Fibroblast of pulmonary artery (primary cell): ENCODE measurements at places on chromosomes 6 and 20.

GRCh38 chr6:33738153-33738552, 8.6 kb downstream of the IP6K3 start:
- no peak for DNase-seq

DNA sequence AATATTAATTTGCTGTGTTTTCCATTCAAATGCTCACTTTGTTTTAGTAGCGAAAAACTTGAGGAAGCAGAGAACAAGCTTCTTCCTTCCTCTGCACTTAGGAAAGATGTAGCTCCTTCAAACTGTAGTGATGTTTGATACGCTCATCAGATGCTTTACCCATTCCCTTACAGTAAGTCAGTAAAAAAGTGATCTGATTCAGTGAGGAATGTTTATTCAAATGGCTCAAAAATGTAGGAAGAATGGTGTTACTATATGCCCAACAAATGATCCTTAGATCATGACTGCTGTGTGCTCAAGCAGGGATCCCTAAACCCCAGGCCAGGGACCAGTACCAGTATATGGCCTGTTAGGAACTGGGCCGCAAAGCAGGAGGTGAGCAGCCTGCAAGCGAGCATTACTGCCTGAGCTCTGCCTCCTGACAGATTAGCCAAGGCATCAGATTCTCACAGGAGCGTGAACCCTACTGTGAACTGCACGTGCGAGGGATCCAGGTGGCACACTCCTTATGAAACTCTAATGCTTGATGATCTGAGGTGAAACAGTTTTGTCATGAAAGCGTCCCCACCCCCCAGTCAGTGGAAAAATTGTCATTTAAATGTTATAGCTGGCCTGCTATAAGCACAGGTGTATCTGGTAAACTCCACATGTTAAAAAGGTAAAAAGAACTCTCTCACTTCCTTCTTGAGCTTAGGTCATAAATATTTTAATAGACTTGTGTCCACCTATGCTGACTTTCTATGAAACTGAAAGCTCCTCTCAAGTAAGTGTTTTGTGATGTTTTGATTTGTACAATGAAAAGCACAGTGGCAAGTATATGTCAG, 187.2 kb downstream of the FOXC1 start:
- no peak for DNase-seq

DNA sequence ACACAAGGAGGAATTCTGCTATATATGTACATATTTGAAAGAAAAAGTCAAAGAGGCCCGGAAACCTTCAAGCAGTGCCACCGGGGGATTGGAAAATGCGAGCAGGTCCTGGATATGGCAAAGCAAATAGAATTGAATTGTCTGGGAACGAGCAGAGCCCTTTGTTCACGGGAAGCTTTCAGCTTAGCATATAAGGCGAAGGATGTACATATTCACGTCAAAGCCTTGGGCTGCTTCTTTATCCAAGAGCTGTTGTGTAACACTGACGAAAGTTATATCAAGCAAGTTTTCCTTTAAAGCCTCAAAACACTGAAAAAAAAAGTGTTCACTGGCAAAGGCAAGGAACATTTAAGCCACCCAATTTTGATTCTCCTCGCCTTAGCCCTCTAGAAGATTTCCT, 171.0 kb downstream of the GPX5 start:
- DNase-seq: peak; percentile 38

DNA sequence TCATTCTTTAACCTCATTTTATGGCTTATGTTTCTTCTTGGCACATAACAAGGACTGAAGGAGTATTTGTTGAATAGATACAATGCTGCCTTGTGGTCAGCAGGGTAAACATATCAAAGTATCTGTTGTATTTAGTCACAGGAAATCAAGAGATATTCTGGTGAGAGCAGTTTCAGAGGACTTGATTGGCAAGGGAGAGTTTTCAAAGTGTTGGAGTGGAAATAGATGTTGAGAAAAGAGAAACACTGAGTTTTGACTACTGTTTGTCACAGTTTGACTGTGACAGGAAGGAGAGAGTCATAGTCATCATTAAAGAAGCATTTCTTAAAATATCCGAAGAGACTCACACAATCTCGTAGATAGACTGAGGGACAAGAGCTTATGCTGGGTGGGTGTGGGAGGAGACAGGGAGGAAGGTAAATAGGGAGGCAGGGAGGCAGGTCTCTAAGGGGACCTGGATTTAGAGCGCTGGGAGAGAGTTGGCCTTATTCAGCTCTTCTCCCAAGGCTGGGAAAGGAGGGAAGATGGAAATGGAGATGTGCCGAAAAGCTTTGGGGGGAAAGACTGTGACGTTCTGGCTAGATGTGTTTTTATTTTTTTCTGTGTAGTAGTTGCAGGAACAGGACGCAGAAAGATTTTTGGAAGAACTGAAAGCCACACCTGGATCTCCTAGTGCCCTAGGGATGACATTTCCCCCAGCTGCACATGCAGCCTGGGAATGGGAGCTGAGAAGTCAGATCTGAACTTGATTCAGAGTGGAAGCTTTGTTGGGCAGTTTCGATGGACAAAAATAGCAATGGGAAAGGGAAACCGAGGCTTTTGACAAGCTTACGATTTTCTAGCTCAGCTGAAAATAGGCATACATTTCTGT, 65.0 kb upstream of the IFNGR1 start:
- DNase-seq: no peak

DNA sequence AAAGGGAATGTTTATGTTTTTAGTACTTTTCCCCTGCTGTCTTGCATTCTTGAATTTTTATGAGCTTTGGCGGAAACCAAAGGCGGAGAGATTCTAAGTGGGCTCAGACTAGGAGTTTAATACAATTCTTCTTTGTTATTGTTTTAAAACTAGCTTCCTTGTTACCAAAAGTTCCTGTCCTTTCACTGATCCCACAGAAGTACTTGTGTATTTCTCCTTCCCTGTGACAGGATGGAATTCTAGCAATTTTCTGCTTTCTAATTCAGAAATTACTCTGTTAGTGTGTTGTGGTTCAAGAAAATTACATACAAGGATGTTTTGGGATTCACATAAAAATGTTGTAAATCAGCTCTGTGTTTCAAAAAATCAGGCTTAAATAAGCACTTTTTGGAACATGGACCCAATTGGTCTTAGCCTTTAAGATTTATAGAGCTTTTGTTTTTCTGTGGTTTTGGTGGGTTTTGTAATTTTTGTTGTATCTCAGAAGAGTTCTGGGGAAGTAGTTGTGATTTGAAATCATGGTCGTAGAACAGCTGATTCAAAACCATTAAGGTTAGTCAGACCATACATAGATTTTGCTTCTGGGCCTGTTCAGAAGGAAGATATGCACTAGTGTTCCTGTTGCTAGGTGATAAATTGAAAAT, 17.6 kb upstream of the CTAGE9 start:
- DNase-seq: no peak

DNA sequence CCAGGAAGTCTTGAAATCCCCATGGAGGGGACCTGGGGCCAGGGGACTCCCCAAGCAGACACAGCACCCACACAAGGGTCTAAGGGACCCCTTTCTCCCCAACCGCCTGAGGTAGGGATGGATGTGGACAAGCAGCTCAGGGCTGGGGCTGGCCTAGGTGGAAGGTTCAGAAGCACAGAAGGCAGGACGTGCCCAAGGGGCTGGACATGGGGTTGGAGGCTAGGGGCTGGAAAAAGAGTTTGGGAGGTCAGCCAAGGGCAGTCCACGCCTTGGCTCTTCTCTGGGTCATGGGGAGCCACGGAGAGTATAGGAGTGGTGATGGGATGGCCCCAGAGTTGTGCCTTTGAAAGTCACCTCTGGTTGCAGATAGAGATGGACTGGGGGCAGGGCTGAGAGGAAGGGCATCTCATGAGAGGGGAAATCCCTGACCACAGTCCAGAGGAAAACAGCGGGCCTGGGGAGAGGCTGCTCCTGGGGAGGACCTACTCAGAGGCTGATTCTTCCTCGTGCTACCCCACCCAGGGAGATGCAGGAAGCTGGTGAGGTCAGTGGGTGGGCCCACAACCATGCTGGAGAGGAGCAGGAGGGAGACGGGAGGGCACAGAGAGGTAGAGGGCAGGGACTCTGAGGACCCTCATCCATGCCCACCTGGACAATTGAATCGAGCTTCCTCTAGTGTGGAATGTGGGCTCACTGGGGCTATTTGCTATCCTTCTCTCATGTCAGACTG, 2.5 kb upstream of the HSPA12B start:
- no peak for DNase-seq

- peak; percentile 96 for DNase-seq
Measured at GRCh38 chr6:26240157-26241032, 124.6 kb upstream of the BTN3A2 start.

DNA sequence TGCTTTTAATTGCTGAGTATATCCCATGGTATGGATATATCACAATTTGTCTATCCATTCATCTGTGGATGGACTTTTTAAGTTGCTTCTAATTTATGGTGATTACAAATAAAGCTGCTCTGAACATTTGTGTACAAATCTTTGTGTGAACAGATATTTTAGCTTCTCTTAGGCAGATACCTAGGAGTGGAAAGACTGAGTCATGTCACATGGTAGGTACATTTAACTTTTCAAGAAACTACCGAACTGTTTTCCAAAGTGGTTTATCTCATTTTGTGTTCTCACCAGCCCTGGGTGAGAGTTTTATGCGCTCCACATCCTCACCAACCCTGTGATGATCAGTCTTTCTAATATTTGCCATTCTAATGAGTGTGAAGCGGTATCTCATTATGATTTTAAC, 31.0 kb upstream of the ZNFX1 start:
- no peak for DNase-seq

GRCh38 chr6:80029470-80029869, 25.0 kb downstream of the TTK start:
- no peak for DNase-seq

GRCh38 chr6:125008957-125009356, 46.7 kb downstream of the RNF217 start:
- no peak for DNase-seq

GRCh38 chr6:82419859-82420258, 56.2 kb downstream of the TPBG start:
- DNase-seq: no peak

- DNase-seq: no peak
Measured at GRCh38 chr6:16056263-16056870, 72.5 kb upstream of the MYLIP start.

DNA sequence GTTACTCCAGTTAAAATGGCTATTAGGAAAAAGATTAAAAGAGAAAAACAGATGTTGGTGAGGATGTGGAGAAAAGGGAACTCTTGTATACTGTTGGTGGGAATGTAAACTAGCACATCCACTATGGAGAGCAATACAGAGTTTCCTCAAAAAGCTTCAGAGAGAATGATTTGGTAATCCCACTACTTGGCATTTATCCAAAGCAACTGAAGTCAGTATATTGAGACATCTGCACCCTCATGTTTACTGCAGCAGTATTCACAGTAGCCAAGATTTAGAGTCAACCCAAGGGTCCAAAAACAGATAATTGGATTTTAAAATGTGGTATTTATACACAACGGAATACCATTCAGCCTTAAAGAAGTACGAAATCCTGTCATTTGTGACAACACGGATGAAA, 469.5 kb downstream of the QKI start:
- DNase-seq: peak; percentile 31

DNA sequence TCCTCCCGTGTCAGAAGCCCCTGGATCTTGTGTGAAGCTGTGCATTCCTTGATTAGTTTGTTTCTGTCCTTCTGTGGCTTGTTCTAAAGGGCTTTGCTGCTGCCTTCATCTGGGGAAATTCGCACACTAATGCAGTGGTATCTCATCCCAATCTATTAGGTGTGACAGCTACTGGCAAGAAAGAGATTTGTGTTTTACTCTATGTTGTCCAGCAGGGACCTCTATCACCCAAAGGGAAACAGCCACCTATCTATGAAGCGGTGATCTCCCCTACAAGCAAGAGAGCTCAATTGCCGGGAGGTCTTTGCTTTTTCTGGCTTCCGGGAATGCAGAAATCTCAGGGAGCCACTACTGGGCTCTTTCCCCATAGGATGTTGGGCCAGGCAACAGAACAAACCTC, 151.8 kb downstream of the NRN1 start:
- no peak for DNase-seq

GRCh38 chr20:17884307-17885003, 84.1 kb downstream of the SNX5 start:
- DNase-seq: no peak

GRCh38 chr6:13304580-13305260, 23.6 kb downstream of the TBC1D7 start:
- peak; percentile 15 for DNase-seq

- DNase-seq: peak; percentile 7
Measured at GRCh38 chr20:51768759-51769517, 748 bp upstream of the ATP9A start.
